ENCODE measurements at places on chromosomes 16 and 17.

- DNase-seq, result no peak
These were observed 48.5 kb upstream of the HELZ start for GRCh38 chr17:67293251-67294203.

- no peak for DNase-seq
These were observed 30.9 kb upstream of the SNN start for GRCh38 chr16:11637320-11637719.

DNA sequence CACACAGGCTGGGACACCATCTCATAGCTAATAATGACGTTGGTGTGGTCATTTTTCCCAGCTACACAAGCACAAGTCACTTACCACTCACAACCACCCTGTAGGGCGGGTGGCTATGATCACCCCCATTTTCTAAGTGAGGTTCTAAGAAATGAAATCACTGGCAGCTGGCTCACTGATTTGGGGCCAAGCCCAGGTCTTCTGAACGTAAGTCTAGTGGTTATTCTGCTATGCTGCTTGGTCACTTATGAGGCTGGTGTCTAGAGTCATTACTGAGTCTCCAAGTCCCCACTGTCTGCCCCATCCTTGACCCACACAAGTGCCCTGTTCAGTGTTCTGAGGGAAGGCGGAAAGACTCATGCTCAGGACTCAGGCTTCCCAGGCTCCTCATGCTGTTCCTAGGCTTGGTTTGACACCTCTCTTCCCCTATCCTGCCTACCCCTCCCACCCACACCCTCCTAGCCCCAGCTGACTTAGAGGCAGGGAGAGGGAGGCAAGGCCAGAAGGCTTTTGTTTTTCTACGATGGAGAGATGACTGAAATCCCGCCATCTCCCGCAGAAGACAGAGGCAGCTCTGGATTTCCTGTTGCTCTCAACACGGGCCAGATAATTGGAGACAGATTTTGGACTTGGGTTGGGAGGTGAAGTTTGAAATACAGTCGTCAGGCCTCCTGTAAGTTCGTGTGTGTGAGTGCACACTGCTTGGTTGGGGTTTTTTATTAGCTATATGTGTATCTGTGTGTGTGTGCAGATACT, 32.2 kb downstream of the FZD2 start:
- peak; percentile 51 for DNase-seq

DNA sequence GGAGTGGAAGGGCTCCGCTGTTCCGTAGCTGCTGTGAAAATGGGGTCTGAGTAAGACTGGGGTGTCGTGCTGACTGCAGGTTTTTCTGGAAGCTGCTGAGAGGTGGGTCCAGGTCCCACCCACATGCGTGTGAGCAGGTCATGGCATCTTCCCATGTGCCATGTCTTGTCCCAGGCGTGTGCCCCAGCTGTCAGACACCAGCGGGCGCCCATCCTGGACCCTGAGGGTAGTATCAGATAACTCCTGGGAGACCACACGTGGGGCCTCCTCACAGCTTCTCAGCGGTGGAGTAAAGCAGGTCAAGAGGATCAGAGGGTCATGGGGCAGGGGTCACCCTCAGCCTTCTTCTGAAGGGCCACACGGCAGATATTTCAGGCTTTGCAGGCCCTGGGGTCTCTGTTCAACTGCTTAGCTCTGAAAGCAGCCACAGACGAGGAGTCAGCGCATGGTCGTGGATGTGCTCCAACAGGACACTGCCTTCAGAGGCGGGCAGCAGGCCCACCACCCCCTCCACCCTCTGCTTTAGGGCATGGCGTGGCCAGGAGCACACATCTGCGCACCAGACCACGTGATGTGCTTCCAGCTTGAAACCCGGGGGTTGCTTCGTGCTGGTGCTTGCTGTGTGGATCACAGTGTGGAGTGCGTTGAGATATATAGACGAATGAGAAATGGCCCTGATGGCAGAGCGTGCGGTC, 68.7 kb downstream of the BANP start:
- no peak for DNase-seq

DNA sequence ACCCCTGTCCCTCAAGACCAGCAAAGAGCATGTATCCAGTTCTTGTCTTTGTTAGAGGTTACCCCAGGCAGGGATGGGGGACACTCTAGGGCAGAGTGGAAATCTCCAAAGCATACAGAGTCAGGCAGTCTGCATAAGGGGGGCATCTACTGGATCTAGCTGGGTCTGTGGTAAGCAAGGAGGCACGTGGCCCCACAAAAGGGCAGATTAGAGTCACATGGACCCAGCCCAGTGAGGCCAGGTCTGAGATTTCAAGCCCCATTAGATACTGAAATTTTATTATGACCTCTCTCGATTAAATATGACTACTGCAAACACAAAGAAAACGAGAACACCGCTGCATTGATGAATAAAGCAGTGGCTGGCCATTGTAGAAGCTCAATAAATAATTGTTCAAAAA, 1.6 kb upstream of the GPR139 start:
- DNase-seq, result no peak

DNA sequence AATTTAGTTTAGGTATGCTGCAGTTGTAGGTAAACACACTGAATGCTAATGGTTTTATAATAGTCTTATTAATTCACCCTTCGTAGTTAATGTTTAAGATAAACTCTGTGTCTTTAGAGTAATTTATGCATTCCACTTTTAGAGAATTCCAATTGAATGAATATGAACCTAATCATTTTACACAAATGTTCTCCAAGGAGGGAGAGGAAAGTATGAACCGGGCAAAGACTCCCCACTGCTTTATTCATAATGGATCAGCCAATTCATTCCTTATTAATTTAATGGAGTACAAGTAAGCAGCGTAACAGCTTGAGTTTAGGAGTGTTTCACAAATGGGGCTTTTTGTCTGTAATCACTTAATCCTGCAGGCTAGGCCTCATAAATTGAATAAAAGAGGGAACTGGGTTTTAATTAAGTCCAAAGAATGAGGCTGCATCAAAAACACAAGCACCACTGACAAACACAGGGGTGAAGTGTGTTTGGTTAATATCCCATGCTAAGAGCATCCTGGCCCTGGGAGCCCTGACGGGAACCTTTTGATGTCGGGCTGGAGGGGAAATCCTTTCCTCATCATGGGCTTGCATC, 375.7 kb upstream of the DYNLRB2 start:
- DNase-seq, result no peak

GRCh38 chr17:82300707-82301270, 16.6 kb downstream of the CD7 start:
- no peak for DNase-seq

DNA sequence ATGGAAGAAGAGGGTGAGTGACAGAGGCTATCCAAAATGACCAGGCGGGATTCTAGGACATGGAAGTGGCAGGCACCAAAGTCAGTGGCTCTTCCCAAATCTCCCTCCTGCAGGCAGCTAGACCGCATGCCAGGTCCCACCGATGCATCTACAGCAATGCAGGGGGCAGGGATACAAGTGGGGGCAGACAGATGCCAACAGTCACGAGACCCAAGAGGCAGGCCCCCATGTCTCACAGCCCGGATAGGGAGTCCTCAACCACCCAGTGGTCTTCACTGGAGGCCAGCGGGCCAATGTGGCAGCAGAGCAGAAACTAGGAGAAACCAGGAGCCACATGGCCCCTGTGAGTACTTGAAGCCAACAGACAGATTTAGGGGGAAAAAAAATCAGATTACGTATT, 20.0 kb downstream of the NPLOC4 start:
- no peak for DNase-seq

DNA sequence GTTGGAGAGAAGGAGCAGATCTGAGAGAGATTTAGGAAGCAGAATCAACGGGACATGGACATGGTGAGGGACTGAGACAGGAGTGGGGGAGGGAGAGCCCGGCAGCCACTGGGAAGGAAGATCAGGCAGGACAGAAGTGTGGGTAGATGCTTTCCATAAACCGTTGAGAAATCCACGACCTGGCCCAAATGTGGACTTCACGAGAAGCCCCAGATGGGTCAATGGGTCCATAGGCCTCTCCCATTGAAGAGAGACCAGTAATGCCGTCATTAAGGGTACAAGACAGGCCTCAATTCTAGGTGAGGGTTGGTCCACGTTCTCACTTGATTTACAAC, 530 bp upstream of the CCL22 start:
- no peak for DNase-seq

DNA sequence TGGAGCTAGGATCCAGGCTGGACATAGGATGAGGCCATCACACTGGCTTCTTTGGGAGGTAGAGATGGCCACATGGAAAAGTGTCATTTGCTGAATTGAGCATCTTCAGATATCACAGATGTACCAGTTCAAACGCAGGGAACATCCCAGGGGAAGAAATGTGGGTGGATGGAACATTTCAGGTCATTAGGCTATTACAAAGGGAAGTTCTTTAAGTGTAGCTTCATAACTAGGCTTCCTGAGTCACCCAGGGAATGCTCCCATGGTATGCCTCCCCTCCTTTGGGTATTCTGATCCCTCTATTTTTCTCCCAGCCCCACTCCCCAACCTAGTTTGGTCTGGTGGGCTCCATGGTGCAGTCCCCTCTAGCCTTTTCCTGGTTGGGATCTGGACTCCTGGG, 69.8 kb upstream of the IRX3 start:
- DNase-seq, result no peak
